ENCODE measurements at places on chromosomes 12 and 14.

GRCh38 chr14:22268875-22269274, 320.1 kb downstream of the DAD1 start:
- no peaks in the 10 kb centered on the region for H3K4me1 ChIP-seq

GRCh38 chr14:51603495-51603894, 48.2 kb upstream of the FRMD6 start:
- H3K27ac ChIP-seq, result no peak overlapping the region
- H3K4me1 ChIP-seq, result no peaks in the 10 kb centered on the region
- no peak for DNase-seq
- no peak overlapping the region for H3K4me3 ChIP-seq

DNA sequence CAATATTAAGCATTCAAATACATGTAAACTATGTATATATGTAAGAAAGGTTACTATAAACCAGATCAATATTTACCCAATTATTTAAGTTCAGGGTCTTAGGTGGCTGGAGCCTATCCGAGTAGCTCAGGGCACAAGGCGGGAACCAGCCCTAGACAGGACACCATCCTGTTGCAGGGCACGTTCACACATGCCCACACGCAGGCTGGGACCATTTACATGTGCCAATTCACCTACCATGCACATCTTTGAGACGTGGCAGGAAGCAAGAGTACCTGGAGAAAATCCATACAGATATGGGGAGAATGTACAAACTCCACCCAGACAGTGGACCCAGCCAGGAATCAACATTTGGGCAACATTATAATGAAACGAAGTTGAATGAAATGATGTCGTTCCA, 263.0 kb upstream of the E2F7 start:
- no peaks in the 10 kb centered on the region for H3K36me3 ChIP-seq
- H3K27me3 ChIP-seq, result peaks cover 23% of the 10 kb centered on the region
- peaks cover 4% of the 10 kb centered on the region for H3K4me1 ChIP-seq
- no peak for DNase-seq

DNA sequence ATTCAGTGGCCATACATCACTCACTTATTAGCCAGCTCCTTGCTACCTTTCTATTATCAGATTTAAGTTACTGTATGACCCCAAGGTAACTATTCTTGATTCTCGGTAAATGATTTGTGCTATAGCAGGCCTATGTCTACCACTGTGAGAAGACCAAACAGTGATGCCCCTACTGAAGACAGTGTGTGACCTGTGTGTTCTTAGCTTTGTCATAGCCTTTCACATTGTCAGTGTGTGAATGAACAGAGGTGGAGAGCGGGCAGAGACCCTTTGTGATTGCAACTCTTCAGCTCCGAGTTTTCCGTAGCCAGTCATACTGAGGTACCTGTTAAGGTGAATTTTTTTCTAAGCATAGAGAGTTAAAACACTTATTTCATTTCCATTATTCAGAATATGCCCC, 294.0 kb downstream of the LRFN5 start:
- DNase-seq, result no peak
- no peaks in the 10 kb centered on the region for H3K36me3 ChIP-seq
- no peak overlapping the region for H3K4me3 ChIP-seq
- no peak overlapping the region for H3K27ac ChIP-seq
- no peaks in the 10 kb centered on the region for H3K4me1 ChIP-seq

DNA sequence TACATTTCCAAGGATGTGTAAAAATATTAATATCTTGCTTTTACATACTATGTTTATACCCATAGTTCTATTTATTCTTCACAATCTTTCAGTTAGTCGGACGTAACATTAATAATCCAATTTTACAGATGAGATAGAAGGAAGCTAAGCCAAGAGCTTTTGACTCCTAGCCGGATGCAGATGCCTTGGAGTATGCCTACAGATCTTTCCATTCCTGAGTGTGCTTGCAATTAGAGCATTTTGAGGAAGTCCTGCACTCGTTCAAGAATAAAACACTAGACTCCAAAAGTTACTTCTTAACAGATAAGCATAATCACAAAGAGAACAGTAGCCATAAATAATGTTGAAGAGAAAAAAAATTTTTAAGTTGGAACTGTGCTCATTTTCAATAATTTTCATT, 337.6 kb upstream of the CLEC14A start:
- DNase-seq, result no peak
- no peaks in the 10 kb centered on the region for H3K36me3 ChIP-seq
- no peaks in the 10 kb centered on the region for H3K4me1 ChIP-seq
- no peak overlapping the region for H3K4me3 ChIP-seq
- H3K27me3 ChIP-seq, result no peaks in the 10 kb centered on the region

GRCh38 chr12:12366701-12367481, 10.0 kb downstream of the BORCS5 start:
- no peak overlapping the region for H3K27ac ChIP-seq
- 0 out of 3 replicates have a peak, but pooled peaks cover 4% of the 10 kb centered on the region for H3K36me3 ChIP-seq
- DNase-seq, result no peak
- no peak overlapping the region for H3K4me3 ChIP-seq
- no peaks in the 10 kb centered on the region for H3K27me3 ChIP-seq

DNA sequence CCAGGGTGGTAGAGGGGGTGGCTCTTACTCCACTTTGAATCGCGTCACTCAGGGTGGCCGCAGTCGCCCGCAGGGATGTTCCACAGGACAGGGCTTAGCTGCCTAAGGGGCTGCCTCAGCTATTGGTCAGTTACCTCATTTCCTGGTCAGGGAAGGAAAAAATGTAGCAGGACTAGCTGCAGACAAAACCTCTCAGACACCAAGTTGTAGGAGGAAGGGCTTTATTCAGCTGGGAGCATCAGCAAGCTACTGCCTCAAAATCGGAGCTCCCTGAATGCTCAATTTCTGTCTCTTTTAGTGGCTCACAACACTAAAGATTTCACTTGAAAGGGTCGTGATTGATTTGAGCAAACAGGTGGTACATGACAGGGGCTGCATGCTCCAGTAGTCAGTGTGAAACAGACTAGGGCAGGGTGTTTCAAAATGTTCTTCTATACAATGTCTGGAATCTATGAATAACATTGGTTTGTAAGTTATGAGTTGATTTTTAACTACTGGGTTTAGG, 6.4 kb upstream of the CLEC6A start:
- no peak overlapping the region for H3K27ac ChIP-seq
- H3K36me3 ChIP-seq, result no peaks in the 10 kb centered on the region
- no peak overlapping the region for H3K4me3 ChIP-seq

- peaks cover 17% of the 10 kb centered on the region for H3K4me1 ChIP-seq
- H3K27me3 ChIP-seq, result no peaks in the 10 kb centered on the region
- no peak for DNase-seq
- H3K4me3 ChIP-seq, result no peak overlapping the region
- no peak overlapping the region for H3K27ac ChIP-seq
Measured at GRCh38 chr12:93749515-93749914, 72.3 kb downstream of the CRADD start.
